CD8-positive, alpha-beta T cell (primary cell): ENCODE measurements at places on chromosomes 2 and 18.

- DNase-seq = no peak
Observed at GRCh38 chr2:16151651-16152050, 211.3 kb downstream of the MYCN start.

- no peak for DNase-seq
Observed at GRCh38 chr2:145065342-145065741, 545.4 kb upstream of the ZEB2 start.

DNA sequence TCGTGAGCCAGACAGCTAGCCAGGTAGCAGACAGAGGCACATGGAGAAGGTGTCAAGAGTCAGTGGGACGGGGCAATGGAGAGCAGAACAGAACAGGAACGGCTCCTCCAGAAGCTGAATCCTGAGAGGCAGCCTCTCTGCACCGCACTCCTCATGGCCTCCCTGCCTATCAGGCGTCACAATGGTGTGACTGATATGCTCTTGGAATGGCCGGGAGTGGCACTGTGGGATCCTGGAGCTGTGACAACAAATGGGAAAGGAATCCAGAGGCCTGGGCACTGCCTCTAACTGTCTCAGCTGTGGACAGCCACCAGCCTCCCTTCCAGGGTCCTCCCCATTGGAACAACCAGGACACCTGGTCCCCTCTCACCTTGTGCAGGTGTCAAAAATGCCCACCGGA, 89.1 kb upstream of the ID2 start:
- DNase-seq = no peak

DNA sequence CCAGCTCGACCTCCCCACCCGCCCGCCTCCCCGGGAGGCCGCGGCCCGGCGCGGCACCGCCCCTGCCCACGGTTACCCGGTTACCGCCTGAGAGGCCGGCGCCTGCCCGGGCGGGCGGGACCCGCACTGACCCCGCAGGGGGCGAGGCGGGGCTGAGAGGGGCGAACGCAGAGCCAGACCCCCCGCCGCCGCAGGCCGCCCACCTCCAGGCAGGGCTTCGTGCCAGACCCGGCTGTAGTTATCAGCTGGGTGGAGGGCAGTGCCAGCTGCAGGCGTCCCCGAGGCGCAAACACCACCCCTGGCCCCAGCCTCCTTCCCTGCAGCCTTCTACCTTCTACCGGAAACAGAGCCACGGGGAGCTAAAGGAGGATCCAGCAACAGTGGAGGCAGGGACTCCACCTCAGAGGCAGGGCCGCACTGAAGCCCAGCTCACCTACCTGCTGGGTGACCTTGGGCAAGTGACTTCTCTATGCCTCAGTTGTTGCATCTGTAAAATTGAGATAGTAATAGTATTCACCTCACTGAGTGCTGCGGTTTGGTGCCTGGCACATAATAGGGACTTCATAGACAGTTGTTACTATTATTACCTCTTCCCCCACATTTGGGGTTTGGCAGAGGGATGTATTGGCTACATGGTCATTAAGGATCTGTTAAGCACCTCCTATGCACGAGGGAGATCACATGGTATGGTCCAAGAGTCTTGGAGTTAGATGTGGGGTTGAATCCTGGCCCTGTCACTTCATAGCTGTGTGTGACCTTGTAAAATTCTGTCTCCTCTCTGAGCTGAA, 231.6 kb upstream of the SMAD2 start:
- no peak for DNase-seq

DNA sequence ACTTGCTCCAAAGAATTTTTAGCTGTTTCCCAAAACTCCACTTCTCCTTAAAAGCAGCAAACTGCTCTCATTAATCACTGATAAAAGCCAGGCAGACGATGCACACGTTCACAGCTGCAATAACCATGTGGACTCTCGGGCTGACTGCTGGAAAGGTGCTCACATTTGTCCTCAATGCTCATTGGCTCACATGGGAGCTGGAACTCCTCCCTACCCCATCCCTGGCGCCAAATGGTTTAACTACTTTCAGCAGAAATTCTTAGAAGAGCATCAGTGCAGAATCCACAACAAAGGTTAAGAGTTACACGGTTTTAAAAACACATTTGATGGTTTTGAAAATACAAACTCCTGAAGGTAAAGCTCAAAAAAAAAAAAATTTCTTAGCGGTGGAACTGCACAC, 117.1 kb downstream of the NOL10 start:
- no peak for DNase-seq

DNA sequence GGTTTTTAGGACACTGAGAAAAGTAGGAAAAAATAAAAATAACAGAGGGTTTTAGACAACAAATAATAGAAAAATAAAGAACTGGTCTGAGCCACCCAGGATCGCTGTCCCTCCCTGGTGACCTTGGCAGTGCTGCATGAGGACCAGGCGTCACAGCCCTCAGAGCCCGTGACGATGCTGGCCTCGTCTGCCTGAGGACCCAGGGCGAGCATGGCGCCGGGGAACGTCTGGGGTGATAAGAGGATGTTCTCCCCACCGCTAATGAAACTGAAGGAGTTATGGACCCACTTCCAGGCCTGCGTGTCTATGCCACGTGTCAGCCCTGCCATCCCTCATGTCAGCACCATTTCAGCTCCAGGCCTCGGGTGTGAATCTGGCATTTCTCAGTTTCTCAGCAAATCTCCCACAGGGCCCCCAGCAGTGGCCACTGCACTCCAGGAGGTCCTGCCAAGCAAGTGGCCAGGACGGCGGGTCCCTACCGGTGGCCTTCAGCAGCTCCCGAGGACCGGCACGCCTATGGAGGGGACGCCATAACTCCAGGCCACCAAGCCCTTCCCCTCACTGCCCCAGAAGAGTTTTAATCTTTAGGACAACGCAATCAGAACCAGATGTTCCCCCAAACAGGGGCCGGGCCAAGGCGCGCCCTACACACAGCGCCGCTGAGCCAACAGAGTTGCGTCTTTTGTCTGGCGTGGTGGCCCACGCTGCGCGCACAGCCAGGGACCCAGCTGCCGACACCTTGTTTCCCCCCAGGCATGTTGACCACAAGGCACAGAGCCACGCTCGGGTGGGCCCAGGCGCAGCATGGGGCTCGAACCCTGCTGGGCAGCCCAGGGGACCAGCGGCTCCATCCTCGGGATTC, 179.7 kb downstream of the TWIST2 start:
- no peak for DNase-seq

DNA sequence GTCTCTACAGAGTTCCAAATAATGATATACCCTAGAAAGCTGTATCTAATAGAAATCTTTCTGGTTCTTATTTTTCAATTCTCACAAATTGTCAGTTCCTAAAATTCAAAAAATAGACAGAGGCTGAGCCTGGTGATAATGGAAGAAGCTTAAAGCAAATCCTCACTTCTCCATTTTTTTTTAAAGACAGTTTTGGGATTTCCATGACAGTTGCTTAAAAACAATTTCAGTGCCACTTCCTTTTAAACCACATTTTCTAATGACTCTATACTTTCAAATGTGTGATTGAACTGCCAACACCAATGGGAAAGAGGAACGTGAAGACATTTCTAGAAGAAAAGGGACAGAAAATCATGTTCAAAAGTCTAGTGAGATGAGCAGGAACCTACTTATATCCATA, 4.0 kb downstream of the GKN2 start:
- DNase-seq = no peak

DNA sequence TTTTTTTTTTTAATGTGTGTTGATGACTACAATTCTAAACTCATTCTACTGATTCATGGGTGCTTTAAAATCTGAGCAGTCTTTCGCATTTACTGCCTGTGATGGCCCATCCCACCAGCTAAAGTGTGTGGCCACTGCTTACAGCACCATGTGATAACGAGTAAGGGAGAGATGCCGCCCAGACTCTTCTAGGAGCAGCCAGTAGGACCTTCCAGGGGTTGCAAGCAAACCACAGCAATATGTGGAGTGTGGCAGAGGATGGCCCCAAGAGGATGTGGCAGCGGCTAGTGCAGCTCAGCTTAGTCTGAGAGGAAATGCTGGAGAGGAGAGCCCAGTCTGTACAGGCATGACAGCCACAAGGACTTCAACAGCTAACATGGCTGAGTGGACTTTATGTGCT, 14.9 kb downstream of the IL1B start:
- no peak for DNase-seq

- no peak for DNase-seq
Observed at GRCh38 chr18:51168960-51169662, 28.4 kb downstream of the MEX3C start.

- DNase-seq = no peak
Observed at GRCh38 chr2:165967746-165968145, 14.2 kb upstream of the TTC21B start.

DNA sequence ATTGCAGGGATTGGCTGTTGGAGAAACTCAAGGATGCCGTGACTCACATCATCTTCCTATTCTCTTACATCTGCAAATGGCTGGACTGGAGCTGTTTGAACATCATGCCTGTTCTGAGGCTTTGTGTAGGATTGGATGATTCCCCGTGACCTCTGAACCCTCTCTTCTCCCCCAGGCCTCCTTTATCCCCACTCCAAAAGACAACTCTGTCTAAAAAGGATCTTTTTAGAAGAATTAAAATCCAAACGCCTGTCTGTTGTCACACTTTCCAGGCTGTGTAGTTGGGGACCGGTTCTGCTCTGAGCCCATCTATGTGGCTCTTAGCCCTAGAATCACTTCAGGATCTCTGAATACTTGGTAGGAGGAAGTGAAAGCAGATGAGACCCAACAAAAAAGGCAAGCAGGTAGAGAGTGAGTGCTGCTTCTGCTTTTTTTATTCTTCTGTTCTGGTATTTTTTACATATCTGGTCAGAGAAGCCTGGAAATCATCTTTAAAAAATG, 565 bp downstream of the SP140 start:
- DNase-seq = peak; percentile 65

- DNase-seq = no peak
Observed at GRCh38 chr2:67649331-67650261, 252.5 kb downstream of the ETAA1 start.

- no peak for DNase-seq
Observed at GRCh38 chr18:457521-458412, 42.7 kb downstream of the COLEC12 start.

DNA sequence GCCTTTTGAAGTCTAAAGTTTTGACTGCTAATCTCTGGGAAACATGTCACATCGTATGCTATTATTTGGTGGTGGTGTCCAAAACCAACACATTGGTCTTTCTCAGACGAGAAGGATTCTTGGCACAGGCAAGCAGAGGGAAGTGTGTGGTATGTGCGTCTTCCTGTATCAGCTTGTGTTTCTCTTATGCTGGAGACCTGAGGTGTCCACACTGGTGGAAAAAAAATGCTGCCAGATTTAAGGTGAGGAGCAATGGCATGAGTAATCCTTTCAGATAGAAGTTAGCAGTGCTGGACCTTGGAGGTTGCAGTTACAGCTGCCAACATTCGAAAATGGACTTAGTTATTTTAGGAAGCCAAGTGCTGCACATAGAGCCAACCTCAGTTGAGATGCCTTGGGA, 11.7 kb upstream of the FHL2 start:
- DNase-seq = no peak

DNA sequence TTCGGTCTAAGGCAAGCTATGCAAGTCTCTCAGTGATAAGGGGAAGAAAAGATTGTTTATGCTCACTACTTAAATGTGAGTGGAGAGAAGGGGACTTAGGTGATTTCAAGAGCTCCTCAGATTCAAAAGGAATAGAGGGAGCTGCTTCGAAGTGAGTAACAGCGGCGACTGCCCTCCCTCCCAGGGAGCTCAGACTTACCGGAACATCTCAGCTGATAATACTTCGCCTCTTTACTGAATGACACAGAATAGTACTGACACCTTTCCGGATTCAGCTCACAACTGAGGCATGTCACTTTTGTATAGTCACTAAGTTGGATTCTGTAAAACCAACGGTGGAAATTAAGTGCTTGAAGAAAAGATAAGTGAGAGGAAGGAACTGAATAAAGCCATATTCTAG, 55.5 kb downstream of the DPP4 start:
- no peak for DNase-seq

DNA sequence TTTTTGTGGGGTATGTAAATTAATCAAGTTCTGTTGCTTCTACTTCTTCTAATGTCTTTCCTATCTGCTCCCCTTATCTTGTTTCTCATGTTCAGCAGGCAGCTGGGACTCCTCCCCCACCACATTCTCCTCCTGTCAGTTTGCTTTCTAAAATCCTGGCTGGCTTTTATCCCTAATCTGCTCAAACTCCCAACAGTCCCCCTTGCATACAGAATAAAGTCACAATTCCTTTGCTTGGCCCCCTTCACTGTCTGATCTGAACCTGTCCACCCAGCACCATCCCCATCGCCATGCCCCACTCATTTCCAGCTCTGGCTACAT, 2.2 kb downstream of the CFAP221 start:
- DNase-seq = no peak

GRCh38 chr2:204655101-204655500, 109.8 kb downstream of the PARD3B start:
- no peak for DNase-seq

DNA sequence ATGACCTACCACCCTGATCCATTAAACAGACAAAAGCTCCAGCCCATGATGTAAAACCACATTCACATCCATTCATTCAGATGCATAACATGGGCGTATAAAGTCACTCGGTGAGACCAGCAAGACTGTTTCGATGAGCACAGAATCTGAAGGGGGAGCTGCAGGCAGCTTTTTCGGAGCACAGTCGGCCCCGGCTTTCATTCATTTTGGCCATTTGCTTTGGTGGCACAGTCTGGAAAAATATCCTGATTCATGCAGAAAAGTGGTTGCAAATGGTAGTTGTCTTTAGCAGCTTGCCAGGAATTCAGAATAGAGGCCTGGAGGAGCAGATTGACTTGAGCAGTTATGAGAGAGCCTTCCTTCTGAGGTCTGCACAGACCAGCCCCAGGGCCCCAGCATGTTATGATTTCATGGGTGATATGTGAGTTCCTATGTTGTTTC, 11.2 kb downstream of the ARID5A start:
- DNase-seq = no peak

DNA sequence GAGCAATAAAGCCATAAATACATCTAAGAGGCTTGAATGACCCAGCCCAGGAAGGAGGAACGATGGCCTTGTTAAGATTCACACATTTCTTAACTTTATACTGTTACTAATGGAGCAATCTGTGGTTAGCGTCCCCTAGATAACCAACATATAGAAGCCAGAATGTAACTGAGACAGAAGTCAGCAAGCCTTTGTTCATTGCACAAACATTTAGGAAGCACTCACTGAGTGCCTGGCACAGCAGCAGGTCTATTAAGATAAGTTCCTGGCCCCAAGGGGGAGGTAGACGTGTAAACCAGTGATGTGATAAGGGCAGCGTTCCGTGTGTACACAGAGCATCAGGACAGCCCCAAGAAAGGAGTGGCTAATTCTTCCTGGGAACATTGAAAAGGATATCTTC, 63.6 kb upstream of the ATL2 start:
- DNase-seq = no peak

- no peak for DNase-seq
Observed at GRCh38 chr2:207469451-207469850, 60.3 kb upstream of the CREB1 start.

DNA sequence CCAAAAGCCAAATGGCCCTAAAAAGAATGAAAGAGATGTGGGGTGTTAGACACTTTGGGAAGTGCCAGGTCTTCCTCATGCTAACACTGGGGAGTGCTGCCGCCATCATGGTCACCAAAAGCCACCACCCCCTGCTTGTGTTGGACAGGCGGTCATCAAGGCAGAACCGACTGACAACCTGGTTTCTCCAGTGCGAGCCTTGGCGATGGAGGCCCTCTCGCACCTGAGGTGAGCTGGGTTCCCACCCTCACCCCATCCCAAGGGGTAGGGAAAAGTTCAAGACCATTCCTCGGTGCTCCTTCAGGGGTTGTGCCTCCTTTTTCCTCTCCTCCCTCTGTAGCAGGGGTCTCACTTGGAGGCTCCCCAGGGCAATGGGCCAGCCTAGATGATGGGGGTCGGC, 33.6 kb downstream of the MROH2A start:
- DNase-seq = no peak
